Activated CD4-positive, alpha-beta T cell treated with anti-CD3 and anti-CD28 coated beads, Interleukin-2, amount 50 U/mL, for 24 hours (primary cell): ENCODE measurements at places on chromosomes 11 and 22.

DNA sequence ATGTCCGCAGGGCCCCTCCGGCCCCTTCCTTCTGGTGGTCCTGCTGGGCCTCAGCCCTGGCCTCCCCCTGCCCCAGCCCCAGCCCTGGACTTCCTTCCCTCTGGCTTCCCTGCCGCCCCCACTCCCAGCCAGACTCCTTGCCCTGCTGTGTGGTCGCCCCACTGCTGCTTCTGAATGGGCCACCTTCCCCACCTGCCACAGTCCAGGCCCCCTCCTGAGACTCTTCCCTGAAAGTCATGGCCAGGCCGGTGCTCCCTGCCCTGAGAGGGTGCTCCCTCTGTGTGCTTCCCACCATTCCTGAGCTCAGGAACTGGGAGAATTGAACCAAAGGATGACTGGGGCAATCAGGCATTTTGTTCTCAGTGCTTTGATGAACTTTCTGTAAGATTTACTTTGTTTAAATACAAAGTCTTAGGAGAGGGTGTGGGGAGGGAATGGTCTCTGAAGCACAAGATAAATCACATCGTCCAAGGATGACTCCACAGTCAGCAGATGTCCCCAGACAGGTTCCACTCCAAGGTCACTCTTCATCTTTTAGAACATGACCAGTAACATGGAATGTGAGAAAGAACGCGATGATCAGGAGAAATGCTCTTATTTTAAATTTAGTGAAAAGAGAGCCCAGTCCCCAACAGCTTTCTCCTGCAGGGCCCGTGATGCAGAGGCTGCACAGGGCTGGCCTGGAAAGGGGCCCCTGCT lies 774 bp downstream of the APOBEC3D start:
- DNase-seq, result no peak

- DNase-seq, result no peak
Observed at GRCh38 chr11:44621140-44621681, 55.7 kb downstream of the CD82 start.

DNA sequence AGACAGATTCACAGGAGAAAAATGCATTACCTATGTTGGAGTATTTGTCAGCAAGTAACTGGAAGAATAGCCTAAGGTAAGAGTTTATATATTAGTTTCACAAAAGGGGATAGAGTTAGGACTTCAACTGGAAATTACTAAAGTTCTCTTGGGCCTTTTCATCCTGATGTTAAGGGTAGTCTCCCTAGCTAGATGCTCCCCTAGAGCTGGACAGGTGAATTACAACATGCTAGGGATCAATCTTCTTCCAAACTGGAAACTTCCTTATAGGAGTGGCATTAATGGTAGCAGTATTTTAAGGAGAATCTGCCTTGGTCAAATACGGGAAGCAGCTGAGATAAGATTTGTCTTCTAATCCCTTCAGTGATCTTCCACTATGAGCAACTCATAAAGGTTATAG lies 632.8 kb upstream of the RAG2 start:
- no peak for DNase-seq

DNA sequence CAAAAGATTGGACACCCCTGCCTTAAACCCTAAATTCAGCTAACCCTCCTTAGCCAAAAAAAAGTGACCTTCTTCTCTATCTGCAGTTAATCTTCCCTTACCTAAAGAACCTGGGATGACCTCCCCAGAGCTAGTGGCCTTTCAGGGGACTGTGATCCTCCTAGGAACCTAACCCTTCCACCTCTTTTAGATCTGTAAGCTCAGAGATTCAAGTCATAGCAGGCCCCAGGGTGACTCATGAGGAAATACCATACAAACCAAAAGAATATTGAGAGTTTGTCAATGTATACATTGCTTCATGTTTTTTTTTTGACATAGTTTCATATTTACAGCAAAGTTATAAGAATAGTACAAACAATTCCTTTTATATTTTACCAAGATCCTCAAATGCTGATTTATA lies 38.3 kb upstream of the CXCR5 start:
- DNase-seq, result no peak

DNA sequence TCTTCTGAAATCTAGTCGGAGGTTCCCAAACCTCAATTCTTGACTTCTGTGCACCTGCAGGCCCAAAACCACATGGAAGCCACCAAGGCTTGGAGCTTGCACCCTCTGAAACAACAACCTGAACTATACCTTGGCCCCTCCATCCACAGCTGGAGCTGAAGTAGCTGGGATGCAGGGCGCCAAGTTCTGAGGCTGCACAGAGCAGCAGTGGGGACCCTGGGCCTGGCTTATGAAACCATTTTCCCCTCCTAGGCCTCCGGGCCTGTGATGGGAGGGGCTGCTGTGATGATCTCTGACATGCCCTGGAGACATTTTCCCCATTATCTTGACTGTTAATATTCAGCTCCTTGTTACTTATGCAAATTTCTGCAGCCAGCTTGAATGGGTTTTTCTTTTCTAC lies 38.3 kb upstream of the MMP7 start:
- no peak for DNase-seq

DNA sequence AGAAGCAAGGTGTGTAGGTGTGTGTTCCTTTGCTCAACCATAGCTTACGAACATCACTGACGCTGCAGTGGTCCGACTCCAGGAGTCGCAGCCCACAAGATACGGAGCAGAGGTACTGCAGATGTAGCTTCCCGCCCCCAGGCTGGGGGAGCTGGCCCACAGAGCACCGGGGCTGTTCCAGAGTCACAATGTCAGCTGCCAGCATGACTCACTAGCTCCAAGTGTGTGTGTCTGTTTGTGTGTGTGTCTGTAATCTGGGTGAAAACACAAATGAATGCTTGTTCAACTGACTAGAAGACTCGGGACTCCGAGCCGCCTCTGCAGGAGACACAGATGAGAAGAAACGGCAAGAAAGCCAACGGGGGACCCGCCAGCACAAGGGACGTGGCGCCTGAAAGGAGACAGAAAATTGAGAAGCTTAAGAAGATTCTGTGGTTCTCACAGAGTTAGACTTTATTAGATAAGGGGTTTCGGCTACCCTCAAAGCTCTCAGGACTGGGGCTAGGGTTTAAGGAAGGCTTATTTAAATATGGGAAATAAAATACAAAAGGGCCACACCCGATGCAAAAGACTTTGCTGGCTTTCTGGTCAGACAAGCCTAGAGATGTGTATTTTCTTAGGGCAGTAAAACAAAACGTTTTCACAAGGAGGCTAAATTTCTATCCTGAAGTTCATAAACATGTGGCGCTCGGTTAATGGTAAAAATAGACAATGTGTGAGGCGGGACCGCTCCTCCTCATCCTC lies 10.7 kb downstream of the VSIG10L2 start:
- DNase-seq, result no peak

GRCh38 chr22:39214383-39215069 lies 30.3 kb downstream of the PDGFB start:
- DNase-seq, result no peak

- DNase-seq, result no peak
Observed at GRCh38 chr11:113147249-113147648, 167.1 kb upstream of the TTC12 start.

DNA sequence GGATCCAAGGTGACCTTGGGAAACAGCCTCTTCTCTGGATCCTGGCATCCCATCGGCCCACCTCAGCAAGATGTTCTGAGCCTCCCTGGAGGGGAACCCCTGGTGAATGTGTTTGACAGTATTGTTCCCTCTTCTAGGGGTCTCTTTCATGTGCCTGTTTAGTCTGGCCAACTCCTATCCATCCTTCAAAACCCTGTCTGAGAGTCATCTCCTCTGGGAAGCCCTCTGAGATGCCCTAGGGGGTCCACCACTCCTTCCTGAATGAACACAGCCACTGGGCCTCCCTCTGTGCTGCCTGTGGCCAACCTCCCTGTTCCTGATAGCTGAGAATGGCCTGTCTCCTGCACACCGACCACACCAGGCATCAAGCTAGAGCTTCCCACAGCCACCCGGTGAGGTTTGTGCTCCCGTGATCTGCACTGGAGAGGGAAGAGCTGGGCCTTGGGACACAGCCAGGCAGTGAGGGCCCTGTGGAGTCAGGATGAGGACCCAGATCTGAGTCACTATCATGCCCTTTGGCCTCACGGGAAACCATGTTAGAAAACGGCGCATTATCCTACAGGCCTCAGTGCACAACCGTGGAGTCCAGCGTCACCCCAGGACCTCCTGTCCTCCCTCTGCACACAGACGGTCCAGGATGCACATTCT lies 8.8 kb downstream of the WNT7B start:
- DNase-seq, result no peak
